ENCODE measurements at places on chromosomes 7 and 10. TPM values are rescaled to one million over a fixed set of nuclear protein-coding genes. Genes with fewer than 3 reads are reported as not detected.

DNA sequence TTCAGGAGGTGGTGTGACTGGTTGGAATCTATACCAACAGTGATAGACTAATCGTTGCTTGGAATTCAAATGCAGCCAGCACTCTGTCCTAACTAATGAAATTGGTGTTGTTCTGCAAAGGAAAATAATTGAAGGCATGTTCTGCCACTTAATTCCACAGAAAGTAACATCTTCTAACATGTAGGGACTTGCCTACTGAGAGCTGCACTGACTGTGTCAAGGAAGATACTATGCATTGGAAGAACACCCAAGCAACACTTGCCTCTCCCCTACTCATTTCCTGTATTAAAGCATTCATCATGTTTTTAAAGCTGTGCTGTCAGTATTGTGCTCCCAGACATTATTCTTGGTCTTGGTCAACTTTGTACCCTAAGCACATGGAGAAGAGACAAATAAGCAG, 2.7 kb upstream of the CYP3A7 start:
- no peak for DNase-seq

DNA sequence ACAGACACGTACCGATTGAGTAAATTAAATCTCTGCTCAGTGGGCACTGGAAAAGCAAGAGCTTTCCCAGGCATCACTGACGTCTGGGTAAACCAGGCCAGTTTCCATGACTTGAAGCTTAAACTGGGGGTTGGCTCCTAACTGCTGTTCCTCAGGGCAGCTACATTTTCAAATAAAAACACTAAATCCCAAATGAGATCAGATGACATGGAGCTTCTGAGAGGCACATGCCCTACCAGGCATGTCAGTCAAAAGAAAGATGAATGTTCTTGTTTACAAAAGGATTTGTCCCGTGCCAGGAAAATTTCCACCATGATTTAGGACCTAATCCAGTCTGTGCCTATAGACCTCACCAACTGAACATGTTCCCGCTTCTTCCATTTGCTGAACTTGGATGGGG, 220.2 kb downstream of the KCNMA1 start:
- no peak for DNase-seq

- DNase-seq, result no peak
Observed at GRCh38 chr7:146741911-146742310, 625.3 kb downstream of the CNTNAP2 start.

DNA sequence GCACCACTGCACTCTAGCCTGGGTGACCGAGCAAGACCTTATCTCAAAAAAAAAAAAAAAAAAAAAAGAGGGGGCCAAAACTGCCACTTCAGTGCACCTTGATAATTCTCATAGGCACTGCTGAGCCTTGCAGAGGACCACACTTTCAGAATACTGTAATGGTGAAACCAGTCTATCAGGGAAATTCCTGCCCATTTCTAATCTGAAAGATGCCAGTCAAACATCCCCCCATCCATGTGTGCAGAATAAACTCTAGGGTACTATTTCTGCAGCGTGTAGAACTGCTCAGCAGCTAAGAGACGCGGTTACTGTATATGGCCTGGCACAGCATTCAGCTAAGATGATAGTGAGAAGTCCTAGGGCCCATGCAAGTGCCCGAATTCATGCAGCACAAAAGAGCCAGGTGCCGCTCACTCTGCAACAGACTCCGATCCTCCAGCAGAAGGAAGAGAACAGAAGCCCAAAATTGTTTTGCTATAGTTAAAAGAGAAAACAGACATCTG, 286.8 kb upstream of the KLF14 start:
- no peak for DNase-seq

GRCh38 chr7:3260401-3260715, 40.7 kb upstream of the SDK1 start:
- DNase-seq, result no peak

DNA sequence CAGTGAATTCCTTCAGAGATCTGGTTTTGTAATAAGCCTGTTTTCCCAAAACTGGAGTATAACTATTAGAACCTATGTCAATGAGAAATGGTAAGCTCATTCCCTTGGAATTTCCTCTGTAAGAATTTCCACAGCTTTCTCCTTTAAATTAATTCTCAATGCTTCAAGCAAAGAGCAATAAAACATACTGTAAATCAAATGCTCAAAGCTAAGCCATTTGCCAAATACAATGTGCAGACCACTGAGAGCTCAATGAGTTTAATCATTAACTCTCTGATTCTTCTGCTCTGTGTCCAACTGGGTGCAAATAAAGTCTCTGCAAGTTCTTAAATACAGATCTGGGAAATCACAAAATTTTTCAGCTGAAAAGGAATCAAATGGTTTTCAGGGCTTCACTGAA, 227.6 kb upstream of the IMMP2L start:
- DNase-seq, result no peak

GRCh38 chr10:33715303-33715975, 381.0 kb upstream of the NRP1 start:
- no peak for DNase-seq

GRCh38 chr7:50317221-50317678, 12.7 kb downstream of the IKZF1 start:
- peak; percentile 89 for DNase-seq

DNA sequence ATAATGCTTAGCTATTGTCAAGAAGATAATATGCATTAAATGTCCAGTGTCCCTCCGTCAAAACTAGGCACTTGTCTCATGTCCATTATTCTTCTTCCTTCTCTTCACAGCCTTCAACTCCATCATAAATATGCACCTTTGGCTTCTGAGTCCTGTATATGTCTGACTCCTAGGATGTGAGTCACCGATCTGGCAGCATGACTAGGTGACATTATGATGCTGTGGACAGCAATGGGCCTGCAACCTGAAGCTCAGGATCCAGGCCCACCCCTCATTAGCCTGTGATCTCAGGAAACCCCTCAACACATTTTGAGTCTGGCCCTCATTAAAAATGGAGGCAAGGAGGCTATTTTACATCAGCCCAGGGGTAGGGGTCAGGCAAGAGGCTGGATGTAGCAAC, 362.5 kb upstream of the ZMIZ1 start:
- no peak for DNase-seq

PFKP gene
- total RNA-seq, result 69.5 TPM

ODAD2 gene
- total RNA-seq, result not detected

SYT15 gene
- 1.6 TPM for total RNA-seq

HOGA1 gene
- not detected for total RNA-seq

ATXN7L1 gene
- 32.9 TPM for total RNA-seq

CREB5 gene
- total RNA-seq, result 0.23 TPM
